Fibroblast of skin of scalp (primary cell): ENCODE measurements at places on chromosomes 11 and 22.

DNA sequence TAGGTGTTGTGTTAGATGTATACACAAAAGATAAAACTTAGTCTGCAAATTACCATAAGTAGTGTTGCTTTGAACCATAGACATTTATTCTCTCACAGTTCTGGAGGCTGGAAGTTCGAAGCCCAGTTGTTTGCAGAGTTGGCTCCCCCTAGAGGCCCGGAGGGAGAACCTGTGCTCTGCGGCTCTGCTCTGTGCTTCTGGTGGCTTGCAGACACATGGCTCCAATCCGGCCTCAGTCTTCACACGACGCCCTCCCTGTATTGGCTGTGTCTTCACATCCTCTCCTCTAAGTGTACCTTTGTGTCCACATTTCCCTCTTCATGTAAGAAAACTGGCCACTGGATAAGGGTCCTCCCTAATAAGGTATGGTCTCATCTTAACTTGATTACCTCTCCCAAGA is 128.4 kb downstream of the OPCML start:
- no peak for DNase-seq

GRCh38 chr11:64987998-64988854 is 8.5 kb downstream of the BATF2 start:
- DNase-seq: no peak

DNA sequence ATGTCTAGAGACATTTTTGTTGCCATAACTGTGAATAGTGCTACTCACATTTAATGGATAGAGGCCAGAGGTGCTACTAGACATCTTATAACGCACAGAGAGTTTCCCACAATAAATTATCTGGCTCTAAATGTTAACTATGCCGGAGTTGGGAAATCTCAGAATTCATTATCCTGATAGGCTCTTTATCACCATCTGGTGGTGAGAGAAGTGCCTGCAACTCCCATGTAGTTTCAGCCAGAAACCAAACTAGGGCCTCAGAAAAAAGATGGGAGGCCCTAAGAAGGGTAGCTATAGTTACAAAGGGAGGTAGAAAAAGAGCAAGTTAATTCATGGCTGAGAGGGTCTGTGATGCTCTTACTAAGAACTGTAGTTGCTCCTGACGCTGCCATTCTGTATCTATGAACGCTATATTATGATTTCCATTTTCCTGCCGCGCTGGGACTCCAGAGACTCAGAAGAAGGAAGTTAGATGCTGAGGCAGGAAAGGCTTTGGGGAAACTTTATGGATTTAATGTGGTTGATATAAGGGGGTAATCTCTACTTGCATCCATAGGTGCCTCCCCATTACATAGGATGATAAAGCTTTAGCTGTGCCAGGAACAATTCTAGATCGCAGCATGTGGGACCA is 22.9 kb upstream of the MRPL17 start:
- DNase-seq: peak; percentile 57

GRCh38 chr11:2248242-2248641 is 22.1 kb downstream of the ASCL2 start:
- DNase-seq: no peak

- DNase-seq: no peak
Observed at GRCh38 chr22:38345782-38346181, 28.5 kb upstream of the CSNK1E start.

DNA sequence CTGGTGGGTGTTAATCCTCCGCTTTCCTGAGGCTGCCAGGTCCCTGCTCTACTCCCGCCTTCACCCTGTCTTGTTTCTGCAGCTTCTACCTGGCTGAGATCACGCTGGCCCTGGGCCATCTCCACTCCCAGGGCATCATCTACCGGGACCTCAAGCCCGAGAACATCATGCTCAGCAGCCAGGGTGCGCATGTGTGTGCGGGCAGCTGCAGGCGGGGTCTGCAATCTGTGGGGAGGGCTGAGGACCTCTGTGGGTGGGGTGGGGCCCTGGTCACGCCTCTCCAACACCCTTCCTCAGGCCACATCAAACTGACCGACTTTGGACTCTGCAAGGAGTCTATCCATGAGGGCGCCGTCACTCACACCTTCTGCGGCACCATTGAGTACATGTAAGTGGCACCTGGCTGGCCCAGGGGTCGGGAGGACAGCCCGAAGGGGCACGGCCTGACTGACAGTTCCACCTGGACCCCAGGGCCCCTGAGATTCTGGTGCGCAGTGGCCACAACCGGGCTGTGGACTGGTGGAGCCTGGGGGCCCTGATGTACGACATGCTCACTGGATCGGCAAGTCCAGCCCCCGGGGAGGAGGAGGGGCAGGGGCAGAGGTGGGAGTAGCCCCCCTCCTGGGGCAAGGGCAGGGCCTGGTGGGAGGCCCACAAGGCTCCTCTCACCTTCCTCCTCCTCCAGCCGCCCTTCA is 4.5 kb downstream of the RPS6KB2 start:
- no peak for DNase-seq

DNA sequence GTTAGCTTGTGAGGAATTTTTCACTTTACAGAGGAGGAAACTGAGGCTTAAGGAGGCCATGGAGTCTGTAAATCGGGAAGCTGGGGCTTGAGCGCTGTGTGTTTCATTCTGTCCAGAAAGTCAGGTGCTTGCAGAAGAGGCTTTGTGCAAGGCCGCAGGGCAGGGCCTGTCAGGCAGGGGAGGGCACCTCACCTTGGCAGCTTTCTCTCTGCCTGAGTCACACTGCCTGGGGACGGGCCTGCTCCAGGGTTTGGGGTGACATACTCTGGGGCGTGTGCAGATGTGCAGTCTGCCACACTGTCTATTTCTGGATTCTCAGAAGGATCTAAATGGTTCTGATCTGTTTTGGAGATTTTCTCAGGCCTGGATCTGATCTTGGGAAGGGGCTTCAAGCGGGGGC is 8.4 kb downstream of the INCENP start:
- DNase-seq: no peak

GRCh38 chr22:24515027-24515338 is 19.9 kb downstream of the UPB1 start:
- no peak for DNase-seq

GRCh38 chr11:134340354-134340964 is 8.7 kb downstream of the GLB1L2 start:
- no peak for DNase-seq

GRCh38 chr22:50119169-50119767 is 29.5 kb downstream of the MOV10L1 start:
- no peak for DNase-seq

GRCh38 chr11:61688365-61689163 is 8.4 kb downstream of the DAGLA start:
- DNase-seq: peak; percentile 78

GRCh38 chr11:130315354-130315970 is 745 bp upstream of the ZBTB44 start:
- DNase-seq: no peak

DNA sequence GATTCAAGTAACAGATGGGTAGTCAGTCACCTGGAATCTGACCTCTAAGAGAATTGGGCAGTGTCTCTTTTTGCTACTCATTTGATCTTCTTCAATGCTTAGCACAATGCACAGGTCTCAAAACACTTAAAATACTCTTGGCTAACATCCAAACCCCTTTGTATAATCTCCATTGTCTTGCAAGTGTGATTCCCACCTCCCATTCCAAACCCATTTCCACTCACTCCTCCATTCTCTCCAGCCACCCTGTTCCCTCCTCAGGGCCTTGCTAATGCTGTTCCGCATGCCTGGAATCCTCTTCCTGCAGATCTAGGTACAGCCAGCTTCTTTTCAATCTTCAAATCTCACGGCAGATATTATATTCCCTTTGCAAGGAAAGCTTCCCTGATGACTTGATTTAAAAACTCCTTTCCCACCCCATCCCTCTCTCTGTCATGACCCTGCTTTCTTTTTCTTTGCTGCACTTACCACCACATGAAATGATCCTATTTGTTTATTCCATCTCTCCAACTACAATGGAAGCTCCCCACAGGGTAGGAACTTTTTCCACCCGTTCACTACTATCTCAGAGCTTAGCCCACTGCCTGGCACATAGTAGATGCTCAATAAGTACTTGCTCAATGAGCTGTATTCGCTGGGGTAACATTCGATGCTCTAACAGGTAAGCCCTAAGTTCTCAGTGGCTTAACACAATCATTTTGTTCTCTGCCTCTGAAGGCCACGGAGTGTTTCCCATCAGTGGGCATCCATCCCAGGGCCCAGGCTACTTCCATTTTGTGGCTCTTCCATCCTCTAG is 121.7 kb downstream of the MN1 start:
- no peak for DNase-seq

DNA sequence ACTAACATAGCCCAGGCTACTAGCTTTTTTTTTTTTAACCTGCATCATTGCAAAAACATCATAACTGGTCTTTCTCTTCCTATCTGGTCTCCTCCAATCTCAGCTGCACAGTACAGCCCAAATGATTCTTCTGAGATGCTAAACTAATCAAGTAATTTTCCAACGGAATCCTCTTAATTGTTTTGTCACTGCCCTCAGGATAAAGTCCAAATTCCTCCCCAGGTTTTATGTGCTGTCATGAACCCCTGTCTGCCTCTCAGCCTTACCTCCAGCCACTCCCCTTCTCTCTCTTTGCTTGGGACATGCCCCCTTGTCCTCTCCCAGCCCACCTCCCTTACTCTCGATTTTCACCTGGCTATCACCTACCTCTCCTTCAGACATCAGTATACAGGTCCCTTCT is 12.5 kb downstream of the APBB1 start:
- no peak for DNase-seq

GRCh38 chr11:44615913-44616791 is 50.7 kb downstream of the CD82 start:
- DNase-seq: no peak

- no peak for DNase-seq
Observed at GRCh38 chr11:118281284-118281683, 17.2 kb upstream of the MPZL2 start.

DNA sequence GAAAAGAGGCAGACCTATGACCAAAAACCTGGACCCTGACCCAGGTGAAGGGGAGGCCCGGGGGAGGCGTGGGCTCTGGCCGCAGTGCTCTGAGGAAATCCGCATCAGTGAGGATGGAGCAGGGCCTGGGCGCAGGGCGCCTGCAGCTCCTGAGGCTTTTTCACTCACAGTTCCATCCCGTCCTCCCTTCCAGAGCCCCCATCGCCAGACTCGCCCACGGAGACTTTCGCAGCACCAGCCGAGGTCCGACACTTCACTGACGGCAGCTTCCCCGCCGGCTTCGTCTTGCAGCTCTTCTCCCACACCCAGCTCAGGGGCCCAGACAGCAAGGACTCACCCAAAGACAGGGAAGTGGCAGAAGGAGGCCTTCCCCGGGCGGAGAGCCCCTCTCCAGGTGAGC is 5.4 kb downstream of the SPINDOC start:
- no peak for DNase-seq

GRCh38 chr11:6497069-6497839 is at the start of gene DNHD1:
Gene DNHD1 (plus strand): TSS chr11:6497280. CDS start chr11:6498216, 936 bp downstream.
- DNase-seq: no peak

- no peak for DNase-seq
Observed at GRCh38 chr11:125365196-125365931, 130.7 kb downstream of the FEZ1 start.

DNA sequence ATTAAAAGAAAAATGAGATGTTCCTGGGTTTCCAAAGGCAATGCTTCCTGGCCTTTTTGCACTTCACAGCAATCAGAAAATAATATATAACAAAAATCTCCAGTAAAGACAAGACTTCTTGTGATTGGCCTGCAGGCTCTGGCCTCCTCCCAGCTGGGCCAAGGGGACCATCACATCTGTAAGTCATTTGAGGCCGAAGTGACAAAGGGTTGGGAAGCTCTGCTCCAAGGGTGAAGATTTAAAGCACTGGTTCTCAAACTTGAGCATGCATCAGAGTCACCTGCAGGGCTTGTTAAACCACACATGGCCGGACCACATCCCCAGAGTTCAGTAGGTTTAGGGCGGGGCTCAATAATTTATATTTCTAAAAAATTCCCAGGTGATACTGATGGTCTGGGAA is 32.1 kb downstream of the ARFGAP2 start:
- no peak for DNase-seq

DNA sequence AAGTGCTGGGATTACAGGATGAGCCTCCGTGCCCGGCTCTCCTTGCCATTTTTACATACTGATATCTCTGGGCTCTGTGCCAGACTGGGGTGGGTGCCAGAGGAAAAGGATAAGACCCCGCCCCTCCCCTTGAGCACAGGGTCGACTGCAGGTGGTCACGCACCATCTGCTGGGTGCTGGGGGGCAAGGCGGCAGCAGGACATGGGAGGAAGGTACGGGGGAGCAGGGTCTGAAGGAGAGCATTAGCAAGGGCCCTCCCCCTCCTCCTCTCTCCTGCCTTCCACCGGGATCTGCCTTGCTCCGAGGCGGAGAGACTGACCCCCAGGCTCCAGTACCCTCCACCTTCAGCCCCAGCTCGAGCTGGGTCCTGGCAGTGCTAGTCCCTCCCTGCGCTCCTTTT is 9.7 kb upstream of the PGA3 start:
- DNase-seq: no peak

- DNase-seq: no peak
Observed at GRCh38 chr11:61160487-61161189, 588 bp downstream of the VPS37C start.

DNA sequence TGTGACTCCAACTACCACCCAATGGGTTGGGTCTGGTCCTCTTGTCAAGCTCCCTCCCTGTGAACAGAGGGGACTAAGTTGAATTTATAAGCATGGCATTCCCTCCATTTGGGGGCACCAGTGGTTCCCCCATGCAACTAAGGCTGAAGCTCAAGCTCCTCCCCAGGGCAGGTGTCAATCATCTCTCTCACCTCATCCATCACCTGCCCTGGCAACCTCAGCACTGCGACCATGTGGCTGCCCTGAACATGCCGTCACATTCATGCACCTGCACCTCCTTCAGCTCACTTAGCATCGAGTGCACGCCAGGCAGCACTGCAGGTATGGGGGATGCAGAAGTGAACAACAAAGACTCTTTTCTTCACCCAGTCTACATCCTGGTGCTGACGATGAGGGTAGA is 799.3 kb downstream of the TBC1D22A start:
- DNase-seq: no peak

DNA sequence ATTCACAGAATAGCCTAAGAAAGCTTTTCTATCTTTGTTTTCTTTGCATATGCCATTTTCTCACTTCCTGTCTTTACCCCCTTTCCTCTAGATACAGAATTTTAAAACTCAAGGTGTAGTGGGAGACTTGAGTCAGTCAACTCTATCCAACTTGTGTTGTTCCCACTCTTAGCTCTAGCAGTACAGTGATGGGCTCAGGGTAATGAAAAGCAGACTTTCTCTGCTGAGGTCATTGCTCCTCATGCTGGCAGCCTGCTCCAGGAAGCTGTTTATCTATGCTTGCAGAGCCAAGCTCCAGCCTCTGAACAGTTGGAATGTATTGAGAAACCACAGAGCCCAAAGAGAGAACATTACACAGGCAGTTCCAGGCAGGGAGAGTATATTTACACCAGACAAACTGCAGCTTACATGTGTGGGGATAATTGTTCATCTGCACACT is 68.1 kb downstream of the CSTPP1 start:
- DNase-seq: peak; percentile 98

GRCh38 chr11:3995949-3996554 is 98.5 kb upstream of the RRM1 start:
- DNase-seq: peak; percentile 70
